ENCODE measurements at places on chromosomes 16 and 17. TPM values are rescaled to one million over a fixed set of nuclear protein-coding genes. Genes with fewer than 3 reads are reported as not detected.

DNA sequence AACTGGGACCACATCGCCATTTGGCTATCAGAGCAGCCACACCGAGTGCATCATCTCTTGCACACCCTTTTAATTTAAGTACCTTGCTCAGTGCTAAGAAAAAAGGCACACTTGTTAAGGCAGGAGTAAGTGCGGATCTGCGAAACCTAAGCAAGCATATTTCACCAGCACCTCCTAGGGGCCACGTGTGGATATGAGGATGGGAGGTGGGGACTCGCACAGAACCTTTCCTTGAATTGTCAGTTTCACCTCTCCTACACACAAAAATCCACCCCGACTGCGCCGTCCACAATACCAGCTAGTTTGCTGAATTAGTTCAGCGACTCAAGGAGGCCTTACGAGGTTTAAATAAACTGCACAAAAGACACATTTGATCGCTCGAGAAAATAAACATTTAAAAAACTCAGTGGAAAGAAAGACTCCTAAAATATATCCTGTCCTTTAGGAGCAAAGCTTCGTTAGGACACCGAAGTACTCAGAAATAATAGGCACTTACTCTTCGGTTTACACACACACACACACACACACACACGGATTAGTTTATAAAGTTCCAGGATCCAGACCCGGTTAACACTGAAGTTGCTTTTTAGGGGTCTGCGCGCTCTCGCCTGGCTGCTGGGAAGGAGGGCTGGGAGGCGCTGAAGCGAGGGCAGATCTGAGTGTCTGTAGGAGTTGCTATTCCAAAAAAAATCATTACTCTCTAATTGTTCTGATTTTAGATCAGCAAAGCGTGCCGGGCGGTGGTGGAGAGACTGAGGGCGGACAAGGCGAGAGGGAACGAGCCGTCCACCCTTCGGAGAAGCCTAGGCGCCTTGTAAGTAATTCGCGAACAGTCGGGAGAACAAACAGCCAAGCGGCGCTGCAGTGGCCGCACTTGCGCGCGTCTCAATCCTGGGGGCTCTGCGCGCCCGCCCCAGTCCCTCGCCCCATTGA lies 1.0 kb upstream of the KCNJ2 start:
- peak; percentile 89 for DNase-seq

GRCh38 chr16:27706156-27706865 lies 156.4 kb downstream of the KATNIP start:
- peak; percentile 31 for DNase-seq

ATP2A3 gene
- total RNA-seq = 8.9 TPM

DNA sequence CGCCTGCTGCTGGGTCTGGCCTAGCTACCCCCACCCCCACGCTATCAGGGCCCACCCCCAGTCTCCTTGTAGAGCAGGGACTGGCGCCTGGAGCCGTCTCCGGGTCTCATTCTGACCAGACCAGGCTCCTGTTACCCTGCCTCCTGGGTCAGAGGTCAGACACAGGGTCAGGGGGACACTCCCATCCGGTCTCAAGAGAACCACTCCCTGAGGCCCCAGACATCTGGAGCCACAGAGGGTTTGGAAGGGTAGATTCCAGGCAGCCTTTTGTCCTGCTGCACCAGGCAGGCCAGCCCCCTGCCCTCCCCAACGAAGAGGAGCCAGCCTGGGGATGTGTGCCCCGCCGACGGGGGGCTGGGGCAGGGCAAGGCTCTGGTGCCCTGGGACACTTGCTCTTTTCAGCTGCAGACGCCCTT lies 944 bp upstream of the WFIKKN1 start:
- no peak for DNase-seq

- no peak for DNase-seq
These were observed 41.1 kb downstream of the TMEM11 start for GRCh38 chr17:21172846-21173245.
